ENCODE measurements at places on chromosomes 7 and 10.

DNA sequence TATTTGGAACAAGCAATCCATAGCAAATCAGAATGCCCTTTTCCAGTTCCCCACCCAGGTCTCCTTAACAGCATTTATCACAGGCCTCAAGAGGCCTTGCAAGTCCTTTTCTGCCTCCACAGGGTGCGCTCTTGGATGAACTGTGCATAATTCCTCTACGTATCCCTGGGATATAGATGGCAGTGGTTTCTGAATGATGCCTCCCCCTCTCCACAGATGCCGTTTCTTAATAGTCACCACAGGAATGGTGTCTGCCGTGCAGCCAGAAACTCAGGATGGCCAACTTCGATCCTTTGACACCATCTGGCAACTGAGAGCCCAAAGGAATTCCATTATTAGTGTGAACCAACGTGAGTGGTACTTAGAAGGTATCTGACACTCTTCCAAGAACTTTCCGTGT, 43.1 kb downstream of the JAZF1 start:
- no peak for DNase-seq

DNA sequence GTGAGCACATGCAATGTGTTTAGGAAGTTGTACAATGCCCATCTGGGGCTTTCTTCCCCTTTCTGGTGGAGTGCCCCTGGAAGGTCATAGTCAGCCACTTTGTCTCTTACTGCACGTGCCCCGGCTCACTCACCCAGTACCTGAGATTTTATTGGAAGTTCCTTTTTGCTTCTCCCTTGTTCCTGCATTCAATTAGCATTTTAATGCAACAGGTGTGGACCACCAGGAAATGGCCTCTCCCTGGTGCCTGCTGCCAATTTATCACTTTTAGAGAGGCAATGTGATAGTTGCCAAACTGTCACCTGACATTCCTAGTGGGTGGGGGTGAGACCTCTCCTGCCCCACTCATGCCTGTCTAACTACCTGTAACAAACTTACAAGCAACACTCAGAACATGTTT, 293.4 kb upstream of the DKK1 start:
- DNase-seq, result no peak

- no peak for DNase-seq
Measured at GRCh38 chr10:34985823-34986222, 104.3 kb downstream of the CUL2 start.

DNA sequence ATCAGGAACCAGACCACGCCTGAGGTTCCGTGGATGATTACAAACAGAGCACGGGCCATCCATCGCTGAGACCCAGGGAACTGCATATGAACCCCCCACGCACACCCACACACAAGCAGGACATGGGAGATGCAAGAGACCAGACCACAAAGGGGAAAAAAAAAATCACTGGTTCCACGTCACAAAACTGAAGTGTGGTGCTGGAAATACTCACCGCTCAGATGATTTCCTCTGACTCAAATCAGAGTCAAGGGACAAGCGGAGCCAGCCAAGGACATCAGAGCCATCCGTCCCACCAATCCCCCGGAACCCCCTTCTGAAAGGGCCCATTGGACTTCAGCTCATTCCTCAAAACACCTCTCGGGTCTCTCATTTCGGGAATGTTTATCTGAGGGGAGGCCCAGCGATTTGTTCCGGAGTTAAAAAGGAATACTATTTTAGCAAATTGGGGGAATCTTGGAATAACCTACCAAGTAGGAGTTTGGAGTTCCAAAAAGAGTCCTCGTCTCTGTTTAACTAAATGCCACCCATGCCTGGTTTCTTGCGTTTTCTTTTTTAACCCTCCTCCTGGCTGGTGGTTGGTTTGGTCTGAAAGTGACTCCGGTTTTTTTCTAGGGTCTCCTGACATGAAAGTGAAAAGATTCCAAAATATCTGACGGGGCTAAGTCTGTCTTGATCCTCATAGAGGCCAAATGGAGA, 15.0 kb downstream of the SNX8 start:
- peak; percentile 7 for DNase-seq

- DNase-seq, result no peak
Measured at GRCh38 chr7:31705377-31705776, 18.4 kb downstream of the PPP1R17 start.

DNA sequence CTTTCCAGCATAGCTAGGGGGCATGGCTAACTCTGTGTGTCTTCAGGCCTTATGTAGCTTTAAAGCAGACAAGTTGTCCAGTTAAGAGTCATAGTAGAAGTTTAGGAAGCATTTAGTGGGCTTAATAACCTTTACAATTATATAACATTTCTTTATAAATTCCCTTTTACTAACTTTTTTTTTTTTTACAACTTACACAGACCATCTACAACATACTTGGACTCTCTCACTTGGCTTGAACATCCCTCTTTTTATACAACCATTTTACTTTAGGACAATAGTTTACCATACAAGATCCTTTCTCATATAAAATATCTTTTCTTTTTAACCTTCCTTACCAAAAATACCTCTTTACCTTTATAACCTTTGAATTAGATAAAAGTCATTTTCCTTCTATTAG, 26.3 kb downstream of the SP4 start:
- no peak for DNase-seq

GRCh38 chr7:66362136-66362535, 157.0 kb downstream of the TPST1 start:
- no peak for DNase-seq
